GM23338 (cell line): ENCODE measurements at places on chromosomes 2 and 18. TPM values are rescaled to one million over a fixed set of nuclear protein-coding genes. Genes with fewer than 3 reads are reported as not detected.

DNA sequence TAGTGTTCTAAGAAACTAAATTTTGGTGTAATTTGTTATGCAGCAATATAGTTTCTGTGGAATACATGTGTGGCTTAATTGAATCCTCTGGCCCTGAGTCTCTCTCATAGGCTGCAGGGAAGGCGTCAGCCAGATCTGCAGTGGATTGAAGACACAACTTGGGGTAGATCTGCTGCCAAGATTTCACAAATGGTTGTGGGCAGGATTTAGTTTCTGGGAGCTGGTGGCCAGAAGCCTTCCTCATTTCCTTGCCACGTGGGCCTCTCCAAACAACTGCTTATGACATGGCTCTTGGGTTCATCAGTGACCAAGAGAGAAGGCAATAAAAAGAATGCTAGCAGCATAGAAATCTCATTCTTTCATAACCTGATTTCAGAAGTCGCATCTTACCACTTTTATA is 28.2 kb downstream of the CCDC102B start:
- H3K36me3 ChIP-seq = no peaks in the 10 kb centered on the region
- peaks cover 14% of the 10 kb centered on the region for H3K4me1 ChIP-seq
- no peak for DNase-seq
- H3K27ac ChIP-seq = no peak overlapping the region
- no peaks in the 10 kb centered on the region for H3K27me3 ChIP-seq
- no peak overlapping the region for H3K4me3 ChIP-seq

DNA sequence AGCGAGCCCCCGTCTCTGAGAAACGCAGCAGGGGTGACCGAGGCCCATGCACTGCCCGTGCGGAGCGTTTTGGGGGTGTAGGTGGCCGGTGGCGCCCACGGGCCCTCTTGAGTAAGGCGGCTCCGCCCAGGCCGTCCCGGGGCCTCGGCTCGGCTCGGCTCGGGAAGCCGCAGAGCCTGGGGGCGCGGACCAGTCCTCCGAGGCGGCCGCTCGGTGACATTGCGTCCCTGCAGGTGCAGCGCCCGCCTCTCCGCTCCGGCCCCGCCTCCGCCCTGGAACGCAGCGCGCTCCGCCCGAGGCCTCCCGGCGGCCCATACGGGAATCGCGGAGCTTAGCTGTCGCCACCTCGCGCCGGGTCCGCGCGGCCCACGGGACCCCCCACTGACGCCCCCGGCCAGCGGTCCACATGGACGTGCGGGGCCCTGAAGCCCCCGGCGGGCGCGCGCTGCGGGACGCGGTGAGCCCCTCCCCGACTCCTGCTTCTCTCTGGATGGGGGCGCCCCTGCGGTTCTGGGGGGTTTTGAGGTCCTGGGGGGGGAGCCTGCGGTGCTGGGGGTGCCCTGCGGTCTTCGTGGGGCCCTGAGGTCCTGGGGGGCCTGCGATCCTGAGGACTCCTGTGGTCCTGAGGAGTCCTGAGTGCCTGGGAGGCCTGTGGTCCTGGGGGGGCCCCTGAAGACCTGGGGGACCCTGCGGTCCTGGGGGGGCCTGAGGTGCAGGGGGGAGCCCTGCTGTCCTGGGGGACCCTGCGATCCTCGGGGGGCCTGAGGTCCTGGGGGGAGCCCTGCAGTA is at the start of gene HSBP1L1:
Gene HSBP1L1, plus strand, starts transcription at position 314 of the 789 bp plus-strand sequence. Its CDS starts 93 bp downstream, at position 407.
- peaks cover 20% of the 10 kb centered on the region for H3K4me1 ChIP-seq
- no peak within 1 kb of the TSS for H3K27ac ChIP-seq
- no peaks in the 10 kb centered on the region for H3K36me3 ChIP-seq
- DNase-seq = peak; percentile 90
- H3K4me3 ChIP-seq = peak within 1 kb of the TSS; percentile 56

DNA sequence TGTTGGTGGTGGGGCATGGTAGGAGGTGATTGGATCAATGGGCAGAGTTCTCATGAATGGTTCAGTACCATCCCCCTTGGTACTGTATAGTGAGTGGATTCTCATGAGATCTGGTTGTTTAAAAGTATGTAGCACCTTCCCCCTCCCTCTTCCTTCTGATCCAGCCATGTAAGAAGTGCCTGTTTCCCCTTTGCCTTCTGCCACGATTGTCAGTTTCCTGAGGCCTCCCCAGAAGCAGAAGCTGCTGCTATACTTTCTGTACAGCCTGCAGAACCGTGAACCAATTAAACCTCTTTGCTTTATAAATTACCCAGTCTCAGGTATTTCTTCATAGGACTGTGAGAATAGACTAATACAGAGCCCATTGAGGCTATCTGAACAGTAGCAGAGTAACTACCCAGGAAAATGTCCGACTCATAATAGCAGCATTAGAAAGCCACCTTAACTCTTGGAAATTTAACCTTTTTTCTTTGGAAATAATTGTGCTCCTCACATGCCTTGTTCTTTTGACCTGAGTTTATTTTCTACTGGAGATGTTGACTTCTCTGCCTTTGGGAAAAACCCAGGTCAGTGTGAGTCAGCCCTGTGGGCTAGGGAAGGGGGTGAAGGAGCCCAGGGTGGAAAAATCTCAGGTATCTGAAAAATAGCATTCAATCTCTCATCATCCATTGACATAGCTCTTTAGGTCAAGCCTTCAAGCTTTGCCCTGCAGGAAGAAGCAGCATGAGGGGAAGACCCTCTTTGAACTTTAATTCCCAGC is 18.1 kb downstream of the CYP1B1 start:
- no peaks in the 10 kb centered on the region for H3K4me1 ChIP-seq
- no peak overlapping the region for H3K4me3 ChIP-seq
- H3K27ac ChIP-seq = no peak overlapping the region

Gene KCNJ3
- 0.28 and 0.74 TPM in 2 replicates for total RNA-seq

Gene POU3F3
- total RNA-seq = 0.24 TPM in 1 of 2 replicates, not detected in the other
